ENCODE measurements at places on chromosomes 16 and 17.

DNA sequence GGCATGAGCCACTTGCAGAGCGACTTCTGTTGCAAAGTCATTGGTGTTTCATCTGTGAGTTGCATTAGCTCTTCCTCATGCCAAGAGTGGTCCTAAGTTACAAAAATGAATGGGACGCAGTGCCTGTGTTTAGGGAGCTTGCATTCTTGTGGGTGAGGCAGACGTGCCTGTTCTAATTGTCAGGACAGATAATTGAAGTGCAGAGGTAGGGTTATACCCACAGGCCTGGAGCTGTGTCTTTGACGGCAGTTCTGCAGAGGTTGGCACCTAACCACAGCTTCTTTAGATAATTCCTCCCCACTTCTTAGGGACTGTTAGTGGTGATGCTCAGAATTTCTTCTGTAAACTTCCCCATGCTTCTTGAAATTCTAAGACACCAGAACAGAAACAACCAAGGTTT lies 307.1 kb downstream of the SNX29 start:
- no peak for DNase-seq

DNA sequence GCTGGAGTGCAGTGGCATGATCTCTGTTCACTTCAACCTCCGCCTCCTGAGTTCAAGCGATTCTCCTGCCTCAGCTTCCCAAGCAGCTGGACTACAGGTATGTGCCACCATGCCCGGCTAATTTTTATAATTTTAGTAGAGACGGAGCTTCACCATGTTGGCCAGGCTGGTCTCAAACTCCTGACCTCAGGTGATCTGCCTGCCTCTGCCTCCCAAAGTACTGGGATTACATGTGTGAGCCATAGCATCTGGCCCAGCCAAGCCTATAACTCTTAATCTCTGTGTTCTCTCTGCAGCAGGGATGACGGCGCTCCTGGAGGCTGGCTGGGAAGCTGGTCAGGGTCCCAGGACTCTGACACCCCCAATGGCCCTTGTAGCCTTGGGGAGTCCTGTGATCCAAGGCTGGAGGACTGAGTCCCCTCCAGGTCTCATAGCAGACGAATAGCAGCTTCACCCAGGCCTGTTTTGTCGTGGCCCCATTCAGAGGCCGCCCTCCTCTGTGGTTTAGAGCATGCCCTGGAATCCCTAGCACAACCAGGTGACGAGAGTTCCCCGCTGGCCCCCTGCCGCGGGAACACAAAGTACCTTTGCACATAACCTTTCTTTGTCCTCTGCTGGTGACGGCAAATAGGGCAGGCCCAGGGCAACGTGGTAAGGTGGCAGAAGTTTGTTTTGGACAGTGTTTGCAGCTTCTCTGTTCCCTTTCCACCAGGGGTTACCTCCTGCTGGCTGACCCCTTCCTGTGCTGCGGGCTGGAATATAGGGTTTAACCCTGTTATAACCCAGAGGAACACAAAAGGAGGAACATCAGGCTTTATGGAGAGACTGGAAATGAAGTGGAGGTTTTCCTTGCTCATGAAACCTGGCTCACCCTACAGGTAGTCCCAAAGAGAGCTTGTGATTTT lies 43.0 kb upstream of the TOB1 start:
- DNase-seq, result no peak

- no peak for DNase-seq
Measured at GRCh38 chr16:31043352-31043751, 10.0 kb downstream of the STX4 start.

GRCh38 chr16:86355531-86355930 lies 154.8 kb upstream of the FOXF1 start:
- DNase-seq, result peak; percentile 93

GRCh38 chr17:1645207-1646171 lies at the start of gene SCARF1:
Gene SCARF1, minus strand, starts transcription at chr17:1645732. Its CDS starts 35 bp downstream, at chr17:1645697.
- DNase-seq, result no peak

DNA sequence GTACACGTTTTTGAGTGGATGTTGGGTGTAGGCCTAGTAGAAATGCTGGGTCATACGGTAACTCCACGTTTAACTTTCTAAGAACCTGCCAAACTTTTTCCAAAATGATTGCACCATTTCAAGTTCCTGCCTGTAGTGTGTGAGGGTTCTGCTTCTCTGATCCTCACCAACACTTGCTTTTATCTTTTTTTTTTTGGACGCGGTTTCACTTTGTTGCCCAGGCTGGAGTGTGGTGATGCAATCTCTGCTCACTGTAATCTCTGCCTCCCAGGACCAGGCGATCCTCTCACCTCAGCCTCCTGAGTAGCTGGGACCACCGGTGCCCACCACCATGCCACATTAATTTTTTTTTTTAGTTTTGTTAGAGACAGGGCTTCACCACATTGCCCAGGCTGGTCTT lies 23.5 kb downstream of the ZNF750 start:
- DNase-seq, result no peak

- DNase-seq, result no peak
Measured at GRCh38 chr16:583815-584591, 5.9 kb upstream of the RAB40C start.

DNA sequence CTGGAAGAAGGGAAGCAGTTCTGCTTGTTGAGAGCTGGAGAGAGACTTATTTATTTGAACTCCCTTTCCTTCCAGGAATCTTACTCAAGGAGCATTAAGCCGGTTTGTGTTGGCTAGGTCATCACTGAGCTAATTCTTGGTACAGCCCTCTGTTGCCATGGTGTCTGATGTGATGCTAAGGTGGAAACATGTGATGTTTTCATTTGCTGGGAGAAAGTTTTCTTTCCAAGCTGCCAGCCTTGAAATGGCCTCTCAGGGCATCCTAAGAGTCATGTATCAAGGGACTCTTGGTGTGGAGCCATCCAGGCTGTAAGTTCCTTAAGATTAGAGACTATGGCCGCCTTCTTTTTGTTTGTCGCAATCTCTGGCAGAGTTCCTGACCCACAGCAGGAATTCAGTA lies 4.2 kb downstream of the PSKH1 start:
- DNase-seq, result peak; percentile 71

DNA sequence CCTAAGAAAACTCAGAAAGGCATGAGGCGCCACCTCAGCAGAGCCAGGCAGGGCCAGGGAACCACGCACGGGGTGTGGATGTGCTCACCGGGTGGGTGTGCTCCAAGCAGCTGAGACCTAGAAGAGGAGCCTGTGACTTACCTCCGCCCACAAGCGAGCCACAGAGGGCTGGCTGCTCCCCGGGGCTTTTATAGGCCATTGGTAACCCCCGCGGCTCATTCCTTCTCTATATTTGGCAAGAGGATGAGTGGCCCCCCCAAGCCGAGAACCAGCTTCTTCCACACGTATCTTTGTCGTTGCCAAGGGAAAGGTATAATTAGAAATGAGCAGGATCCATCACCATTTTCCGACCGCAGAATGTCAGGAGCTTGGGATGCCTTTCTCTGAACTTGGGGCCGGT lies at the start of gene MYH3:
MYH3 (minus strand) TSS at position 162 of the 400 bp plus-strand sequence. CDS start 2,245 bp downstream, outside the sequence.
- DNase-seq, result no peak

- no peak for DNase-seq
Measured at GRCh38 chr17:10812674-10813073, 8.8 kb upstream of the TMEM238L start.

GRCh38 chr17:28317966-28318758 lies 838 bp upstream of the TMEM97 start:
- DNase-seq, result peak; percentile 9

- no peak for DNase-seq
Measured at GRCh38 chr17:1918346-1919162, 88.7 kb downstream of the RPA1 start.
